ENCODE measurements at places on chromosomes 13 and 19. TPM values are rescaled to one million over a fixed set of nuclear protein-coding genes. Genes with fewer than 3 reads are reported as not detected.

Gene ZNF430
- total RNA-seq, result 11.9 TPM

Gene GAMT
- total RNA-seq, result 25.0 TPM

Gene ZNF729
- not detected for total RNA-seq

Gene CATSPERD
- under 0.01 TPM for total RNA-seq

Gene PTH2
- not detected for total RNA-seq

Gene ACP5
- total RNA-seq, result 0.59 TPM

Gene CYP2A6
- total RNA-seq, result not detected

Gene SPATA13
- total RNA-seq, result 37.7 TPM

Gene LAIR2
- not detected for total RNA-seq

Gene PPP1R37
- 53.6 TPM for total RNA-seq

Gene SHISA7
- total RNA-seq, result not detected

Gene KLF2
- total RNA-seq, result 16.6 TPM

Gene ATP1A3
- under 0.01 TPM for total RNA-seq

Gene ECSIT
- total RNA-seq, result 36.9 TPM

Measured in osteoblast (primary cell).